ENCODE measurements at places on chromosomes 3 and 15. TPM values are rescaled to one million over a fixed set of nuclear protein-coding genes. Genes with fewer than 3 reads are reported as not detected.

GRCh38 chr3:177596816-177597271, 399.6 kb upstream of the TBL1XR1 start:
- DNase-seq: no peak

The CERS3 gene
- polyA plus RNA-seq: not detected

The FMN1 gene
- polyA plus RNA-seq: 0.80 TPM

DNA sequence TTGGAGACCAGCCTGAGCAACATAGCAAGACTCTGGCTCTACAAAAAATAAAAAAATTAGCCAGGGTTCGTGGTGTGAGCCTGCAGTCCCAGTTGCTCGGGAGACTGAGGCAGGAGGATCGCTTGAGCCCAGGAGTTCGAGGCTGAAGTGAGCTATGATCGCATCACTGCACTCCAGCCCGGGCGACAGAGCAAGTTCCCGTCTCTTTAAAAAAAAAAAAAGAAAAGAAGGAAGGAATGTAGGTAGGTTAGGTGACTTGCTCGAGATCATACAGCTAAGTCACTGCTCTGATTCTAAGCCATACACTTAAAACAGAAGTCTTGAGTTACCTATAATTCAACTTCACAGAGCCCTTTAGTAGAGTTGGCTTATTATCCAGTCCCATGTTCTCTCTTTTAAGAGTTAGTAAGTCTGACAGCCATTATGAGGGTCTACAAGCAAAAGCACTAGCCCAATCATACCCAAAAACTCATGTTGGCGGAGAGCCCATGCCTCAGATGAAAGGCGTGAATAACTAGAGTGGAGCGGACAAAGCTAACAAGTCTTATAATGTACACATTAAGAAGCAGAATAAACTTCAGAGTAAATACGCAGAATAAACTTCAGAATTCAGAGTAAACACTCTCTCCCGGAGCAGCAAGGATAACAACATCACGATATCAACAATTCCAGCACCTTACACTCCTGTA, 768 bp downstream of the AAGAB start:
- DNase-seq: no peak

DNA sequence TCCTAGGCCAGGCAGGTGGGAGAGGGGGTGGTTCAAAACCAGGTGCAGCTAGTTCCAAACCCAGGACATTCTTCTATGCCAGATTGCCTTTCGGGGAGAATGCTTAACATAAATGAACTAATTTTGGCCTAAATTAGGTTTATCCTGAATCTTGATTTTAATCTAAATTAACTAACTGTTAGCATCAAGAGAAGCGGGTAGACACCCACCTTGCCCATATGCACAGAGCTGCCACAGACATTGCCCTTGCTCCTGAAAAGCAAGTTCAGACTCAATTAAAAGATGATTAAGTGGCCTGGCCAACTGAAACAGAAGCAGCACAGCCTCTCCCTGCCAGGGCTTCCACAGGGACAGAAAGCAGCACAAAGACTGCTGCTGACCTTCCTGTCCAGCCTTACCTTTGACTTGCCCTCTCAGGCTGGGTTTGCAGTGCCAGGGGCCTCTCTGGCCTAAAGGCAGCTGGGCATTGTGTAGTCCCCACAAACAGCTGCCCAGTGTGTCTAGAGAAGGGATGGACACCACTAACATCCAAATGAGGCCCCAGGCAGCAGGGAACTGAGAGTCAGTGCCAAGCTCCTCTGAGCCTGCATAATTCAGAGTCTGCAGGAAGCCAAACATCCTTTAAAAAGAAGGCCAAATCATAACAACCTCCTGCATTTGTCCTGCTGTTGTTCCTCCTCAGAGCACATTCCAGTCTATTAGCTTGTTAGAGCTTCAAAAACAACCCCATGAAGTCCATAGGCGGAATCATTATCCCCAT, 15.4 kb upstream of the OXTR start:
- no peak for DNase-seq

The KNG1 gene
- polyA plus RNA-seq: not detected

The CYB561D2 gene
- 4.5 TPM for polyA plus RNA-seq

DNA sequence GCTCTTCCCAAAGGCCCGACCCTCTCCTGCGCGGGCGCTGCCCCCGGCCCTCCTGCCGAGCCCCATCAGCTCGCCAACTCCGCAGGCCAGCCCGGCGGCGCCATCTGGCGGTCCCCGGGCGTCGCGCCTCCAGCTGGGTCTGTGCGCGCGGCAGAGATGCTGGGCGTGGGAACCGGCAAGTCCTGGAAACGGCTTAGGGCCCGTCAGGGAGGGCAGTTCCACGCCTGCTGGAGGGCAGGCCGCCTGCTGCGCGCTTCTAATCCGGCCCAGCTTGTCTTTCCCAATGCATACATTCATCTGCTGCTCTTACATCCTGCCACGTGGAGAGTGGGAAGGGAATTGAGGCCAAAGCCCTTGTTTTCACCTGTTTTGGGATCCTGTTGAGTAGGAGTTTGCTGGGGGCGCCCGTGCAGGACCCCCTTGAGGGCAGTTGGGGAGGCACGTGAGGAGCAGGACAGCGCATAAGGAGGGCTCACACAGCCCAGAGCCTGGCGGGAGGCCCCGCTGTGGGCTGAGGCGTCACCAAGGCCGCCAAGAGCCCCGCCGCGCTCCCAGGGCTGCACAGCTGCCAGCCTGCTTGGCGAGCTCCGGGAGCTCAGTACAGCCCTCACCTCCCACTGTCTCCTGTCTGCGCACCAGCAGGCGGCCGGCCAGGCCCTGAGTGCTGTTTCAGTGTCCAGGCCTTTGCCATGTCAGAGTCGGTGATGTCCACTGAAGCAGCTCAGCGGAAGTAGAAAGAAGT, 165.6 kb downstream of the NSMCE3 start:
- peak; percentile 88 for DNase-seq

The LEKR1 gene
- 0.38 TPM for polyA plus RNA-seq

GRCh38 chr3:140724856-140725812, 47.3 kb downstream of the TRIM42 start:
- DNase-seq: no peak

- DNase-seq: peak; percentile 97
These were observed at the start of gene LMCD1 for GRCh38 chr3:8501371-8502131. TSS of gene LMCD1 (plus strand) at chr3:8501823. CDS start at chr3:8501939, 116 bp downstream.

DNA sequence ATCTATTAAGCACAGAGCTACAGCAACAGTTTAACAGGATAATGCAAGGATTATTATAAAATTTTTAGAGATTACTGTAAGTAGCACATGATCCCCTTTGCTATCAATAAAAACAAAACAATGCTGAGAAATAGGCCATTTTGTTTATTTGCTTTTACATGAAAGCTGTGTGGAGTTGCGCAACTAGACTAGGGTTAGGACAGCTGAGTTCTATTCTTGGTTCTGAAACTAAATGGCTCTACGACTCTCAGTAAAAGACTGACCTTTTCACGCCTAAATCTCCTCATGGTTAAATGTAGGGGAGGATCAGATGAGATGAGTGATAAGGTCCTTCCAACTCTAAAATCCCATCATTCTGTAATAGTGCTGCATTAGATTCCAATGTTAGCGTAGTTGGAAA, 25.0 kb downstream of the KCNMB2 start:
- no peak for DNase-seq

- no peak for DNase-seq
These were observed 56.3 kb upstream of the FSTL1 start for GRCh38 chr3:120506828-120507774.

DNA sequence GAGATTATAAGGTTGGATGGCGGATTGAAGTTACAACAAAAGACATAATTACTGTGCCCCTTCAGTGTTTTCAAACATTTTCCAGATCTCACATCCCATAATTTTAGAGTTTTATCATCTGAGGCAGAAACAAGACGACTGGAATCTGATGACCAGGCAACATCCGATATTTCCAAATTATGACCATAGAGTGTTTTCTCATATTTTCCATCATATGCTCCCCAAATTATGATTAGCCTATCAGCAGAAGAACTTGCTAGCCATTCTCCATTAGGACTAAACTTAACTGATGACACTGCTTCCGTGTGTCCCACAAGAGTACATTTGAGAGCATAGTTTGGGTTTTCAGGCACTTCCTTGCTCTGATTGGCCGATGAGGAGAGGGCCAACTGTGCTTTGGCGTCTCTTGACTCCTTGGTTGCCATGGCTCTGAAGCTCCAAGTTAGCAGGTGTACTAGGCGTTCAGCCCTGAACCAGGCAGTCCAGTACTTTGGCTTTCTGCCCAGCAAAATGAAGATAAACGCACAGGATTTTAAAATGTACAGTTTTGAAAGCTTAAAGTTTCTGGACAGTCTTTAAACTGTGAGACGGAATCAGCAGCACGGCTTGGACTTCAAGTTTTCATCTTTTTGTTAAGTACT, 638 bp downstream of the WDR5B start:
- DNase-seq: no peak

The PARP3 gene
- polyA plus RNA-seq: 10.2 TPM

DNA sequence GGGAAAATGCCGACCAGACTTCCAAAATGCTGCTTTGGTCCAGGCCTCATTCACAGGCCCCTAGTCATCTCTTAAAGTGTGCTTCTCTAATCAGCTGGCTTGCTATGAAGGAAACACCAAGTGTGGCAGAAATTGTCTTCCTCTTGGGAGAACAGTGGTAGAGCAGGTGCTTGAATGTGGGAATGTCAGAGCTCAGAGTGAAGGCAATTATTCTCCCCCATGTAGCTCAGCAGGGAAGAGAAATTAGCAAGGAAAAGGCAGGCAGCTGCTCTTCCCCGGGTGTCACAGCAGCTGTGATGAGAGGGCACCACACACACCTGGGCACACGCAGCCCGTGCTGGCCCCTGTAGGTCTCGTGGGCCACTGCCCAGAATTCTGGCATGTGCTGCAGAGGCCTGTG, 358.5 kb downstream of the WDR72 start:
- no peak for DNase-seq

- DNase-seq: no peak
These were observed 43.0 kb upstream of the IL20RB start for GRCh38 chr3:136914739-136915138.

The KLHL6 gene
- 2.7 TPM for polyA plus RNA-seq

The SLC7A14 gene
- 0.07 TPM for polyA plus RNA-seq

DNA sequence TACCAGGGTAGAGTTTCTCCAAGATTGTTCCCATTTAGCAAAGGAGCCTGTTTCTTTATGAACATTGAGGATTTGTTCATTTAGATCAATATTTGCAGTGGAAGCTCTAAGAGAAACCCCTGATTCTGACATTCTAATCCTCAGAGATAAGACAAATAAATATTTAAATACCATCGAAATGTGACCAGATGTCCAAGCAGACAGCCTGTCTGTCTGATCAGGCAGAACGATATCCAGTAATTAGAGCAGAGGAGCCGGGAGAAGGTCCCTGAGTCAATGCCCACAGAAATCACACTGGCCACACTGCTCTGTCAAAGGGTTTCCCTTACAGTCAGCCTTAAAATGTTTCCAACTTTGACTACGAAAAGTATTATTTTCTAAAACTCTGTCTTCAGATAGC, 15.7 kb upstream of the ARPIN start:
- DNase-seq: no peak

The ZNF660 gene
- 4.5 TPM for polyA plus RNA-seq

The FILIP1L gene
- polyA plus RNA-seq: 139 TPM

DNA sequence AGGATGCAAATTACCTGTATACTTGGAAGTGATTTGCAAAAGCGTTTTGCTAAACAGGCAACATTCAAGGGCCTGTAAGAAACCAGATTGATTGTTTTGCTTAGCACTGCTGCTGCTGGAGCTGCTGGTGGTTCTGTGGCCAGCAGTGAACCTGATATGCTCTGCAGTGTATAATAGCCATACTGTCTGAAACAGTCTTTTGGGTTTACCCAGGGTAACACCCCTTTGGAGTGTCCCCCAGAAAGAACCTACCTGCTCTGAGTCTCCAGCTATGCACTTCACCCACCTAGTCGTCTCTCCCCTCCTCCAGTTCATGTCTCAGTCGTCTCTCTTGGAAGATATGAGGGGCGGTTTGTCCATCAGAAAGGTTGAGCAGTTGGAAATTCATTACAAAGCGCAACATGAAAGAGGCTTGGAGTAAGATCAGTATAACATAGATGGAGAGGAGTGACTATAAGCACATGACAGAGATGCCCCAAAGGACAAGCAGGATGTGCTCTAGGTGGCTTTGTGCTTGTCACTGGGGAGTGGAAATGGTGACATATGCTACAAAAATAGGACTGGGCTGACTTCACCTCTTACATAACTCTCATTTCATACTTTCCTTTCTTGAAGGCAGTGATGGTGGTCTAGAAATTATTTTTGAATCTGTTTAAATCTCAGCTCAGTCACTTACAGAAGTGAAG, 3.8 kb downstream of the MKRN2 start:
- no peak for DNase-seq

The FETUB gene
- not detected for polyA plus RNA-seq

DNA sequence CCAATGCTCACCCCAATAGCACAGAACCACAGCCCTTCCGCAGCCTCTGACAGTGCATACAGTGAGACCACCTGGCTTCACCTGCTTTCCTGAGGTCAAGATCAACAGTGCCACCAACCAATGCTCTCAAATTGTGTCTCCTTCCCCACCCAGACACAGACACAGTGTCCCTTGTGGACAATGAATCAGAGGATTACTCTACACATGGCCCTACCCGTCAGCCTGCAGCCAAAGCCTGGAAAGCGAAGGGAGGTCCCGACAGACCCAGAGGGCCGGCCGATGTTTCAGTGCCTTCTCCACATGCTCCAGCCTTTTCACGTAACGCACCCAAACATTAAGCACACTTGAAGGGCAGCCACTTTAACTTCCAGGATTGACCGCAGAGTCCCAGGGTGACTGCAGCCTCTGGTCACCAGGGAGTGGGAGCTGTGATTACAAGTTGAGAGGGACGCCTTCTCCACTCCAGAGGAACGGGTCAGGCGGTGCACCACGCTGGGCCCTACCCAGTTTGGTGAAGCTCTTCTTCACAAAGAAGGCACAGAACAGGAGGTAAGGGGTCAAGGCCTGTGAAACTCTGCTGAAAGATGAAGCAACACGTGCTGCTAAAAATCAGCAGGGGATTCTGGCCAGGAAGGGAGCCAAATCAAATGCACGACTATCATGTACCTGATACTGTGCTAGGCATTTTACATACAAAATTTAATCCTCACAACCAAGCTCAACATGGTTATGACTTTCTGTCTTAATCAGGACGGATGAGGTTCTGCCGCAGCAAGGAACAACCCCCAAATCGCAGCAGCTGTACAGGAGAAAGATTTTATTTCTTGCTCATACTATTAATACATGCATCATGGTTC, 17.2 kb downstream of the KLHL25 start:
- DNase-seq: no peak

DNA sequence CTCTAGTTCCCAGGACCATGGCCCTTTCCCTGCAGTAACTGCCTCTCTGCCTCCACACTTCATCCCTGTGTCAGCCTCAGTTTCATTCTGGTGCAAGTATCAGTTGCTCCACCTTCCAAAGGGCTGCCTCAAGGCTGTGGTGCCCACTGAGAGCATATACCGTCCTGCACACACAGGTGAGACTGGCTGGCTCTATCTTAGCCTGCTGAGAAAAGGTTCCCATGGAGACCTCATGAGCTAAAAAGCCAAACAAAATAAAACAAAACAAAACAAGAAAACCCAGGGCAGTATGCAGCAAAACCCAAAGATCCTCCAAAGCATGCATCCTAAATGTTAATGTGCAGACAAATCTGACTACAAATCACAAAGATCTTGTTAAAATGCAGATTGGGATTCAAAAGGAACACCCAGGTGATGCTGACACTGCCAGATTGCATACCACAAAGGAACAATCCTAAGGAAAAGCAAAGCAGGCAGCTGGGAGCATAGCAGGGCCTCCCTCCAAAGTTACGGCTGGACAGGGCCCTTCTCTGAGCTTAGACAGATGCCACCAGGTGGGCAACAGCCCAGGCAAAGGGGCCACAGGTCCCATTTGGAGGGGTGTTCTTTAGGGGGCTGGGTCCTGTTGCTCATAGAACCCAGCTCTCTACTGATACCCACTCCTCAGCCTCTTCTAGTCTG, 76.3 kb upstream of the SLCO2A1 start:
- no peak for DNase-seq

Data from ovary (tissue), 10 donors.